ENCODE measurements at places on chromosomes 16 and 17. TPM values are rescaled to one million over a fixed set of nuclear protein-coding genes. Genes with fewer than 3 reads are reported as not detected.
A peak's percentile ranks its signal among the peaks of the same experiment; 100 is the strongest.

DNA sequence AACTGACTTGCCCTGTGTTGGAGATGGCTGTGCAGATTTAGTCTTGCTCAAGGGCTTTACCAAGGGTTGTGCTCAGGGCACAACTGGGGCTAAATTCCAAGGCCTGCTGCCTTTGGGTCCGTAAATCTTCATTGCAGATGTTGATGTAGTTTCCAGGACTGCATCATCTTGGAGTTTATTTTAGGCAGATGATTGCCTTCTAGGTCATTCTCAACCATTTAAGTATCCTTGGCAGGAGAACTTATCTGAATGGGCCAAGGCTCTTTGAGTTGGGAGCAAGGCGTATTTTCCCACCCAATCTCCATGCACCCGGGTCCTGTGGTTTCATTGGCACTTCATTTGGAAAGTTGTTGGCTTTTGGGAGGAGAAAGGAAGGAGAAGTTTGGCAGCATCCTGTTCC is 200.3 kb downstream of the MSI2 start:
- no peak for DNase-seq

DNA sequence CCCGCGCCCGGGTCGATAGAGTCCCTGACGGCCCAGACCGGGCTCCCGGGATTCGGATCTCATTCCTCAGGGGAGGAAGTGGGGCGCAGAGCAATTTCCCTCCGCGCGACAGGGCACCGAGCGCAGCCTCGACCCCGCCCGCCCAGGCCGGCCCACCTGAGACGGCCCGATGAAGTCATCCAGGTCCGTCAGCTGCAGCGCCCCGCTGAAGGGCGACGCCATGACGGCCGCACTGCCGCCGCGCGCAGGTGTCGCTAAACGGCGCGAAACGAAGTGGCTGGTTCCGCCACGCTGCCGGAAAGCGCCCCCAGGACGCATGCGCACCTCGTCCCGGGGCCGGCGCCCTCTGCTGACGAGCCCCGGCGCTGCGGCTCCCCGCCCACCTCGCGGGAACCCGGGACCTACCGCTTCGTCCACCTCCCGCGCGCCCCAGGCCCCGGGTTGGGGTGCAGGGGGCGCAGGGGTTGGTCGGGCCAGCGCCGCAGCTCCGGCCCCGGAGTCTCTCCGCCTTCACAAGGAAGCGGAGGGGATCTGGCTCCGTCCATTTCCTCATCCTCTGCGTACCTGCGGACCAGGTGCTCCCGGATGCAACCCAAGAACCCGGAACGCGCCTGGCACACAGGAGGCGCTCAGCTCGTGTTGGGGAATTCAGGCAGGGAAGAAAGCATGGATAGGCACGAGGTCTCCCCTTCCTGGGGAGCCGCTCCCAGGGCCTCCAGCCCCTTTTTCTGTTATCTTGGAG is at the start of gene CIAO3:
Gene CIAO3, minus strand, starts transcription at position 234 of the 742 bp plus-strand sequence. Its CDS starts 12 bp downstream, at position 222.
- DNase-seq = peak; percentile 91

BTBD17 gene
- total RNA-seq = not detected

AOC3 gene
- total RNA-seq = 128 TPM
